T-helper 1 cell treated with Interleukin-12 subunit alpha and Interleukin-12 subunit beta and Interleukin-4 antibody, amounts not matched to agents 30 ng/mL and 1 ng/mL, for 36 hours (primary cell): ENCODE measurements at places on chromosomes 2 and 18. TPM values are rescaled to one million over a fixed set of nuclear protein-coding genes. Genes with fewer than 3 reads are reported as not detected.

KCNK3 gene
- not detected in 2 replicates for total RNA-seq

CNDP1 gene
- total RNA-seq = 0.20 TPM in 1 of 2 replicates, not detected in the other

CABYR gene
- 0.74 and 1.2 TPM in 2 replicates for total RNA-seq

MATN3 gene
- not detected in 2 replicates for total RNA-seq
